Retinal pigment epithelial cell (primary cell): ENCODE measurements at places on chromosomes 4 and X.

- DNase-seq = no peak
These were observed 561.4 kb downstream of the ZIC3 start for GRCh38 chrX:138127314-138127713.

DNA sequence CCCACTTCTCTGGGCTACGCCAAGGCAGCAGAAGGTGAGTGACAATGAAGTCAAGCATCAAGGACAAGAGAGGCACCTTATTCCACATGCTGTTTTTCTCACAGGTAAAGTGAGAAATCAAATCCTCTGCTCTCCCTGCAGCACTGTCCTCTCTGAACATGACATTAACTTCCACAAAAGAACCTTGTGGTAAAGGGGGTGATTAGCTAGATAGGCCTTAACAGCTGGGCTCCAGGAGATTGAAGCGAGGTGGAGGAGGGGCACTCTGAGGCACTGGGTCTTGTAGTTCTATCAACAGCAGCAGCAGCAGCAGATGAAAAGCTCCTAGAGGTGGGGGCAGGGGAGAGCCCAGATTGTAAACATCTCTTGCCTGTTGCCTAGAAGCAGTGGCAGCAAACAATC lies 96.8 kb upstream of the CXXC4 start:
- peak; percentile 24 for DNase-seq

GRCh38 chr4:109559625-109559982 lies 442 bp upstream of the MCUB start:
- DNase-seq = no peak

DNA sequence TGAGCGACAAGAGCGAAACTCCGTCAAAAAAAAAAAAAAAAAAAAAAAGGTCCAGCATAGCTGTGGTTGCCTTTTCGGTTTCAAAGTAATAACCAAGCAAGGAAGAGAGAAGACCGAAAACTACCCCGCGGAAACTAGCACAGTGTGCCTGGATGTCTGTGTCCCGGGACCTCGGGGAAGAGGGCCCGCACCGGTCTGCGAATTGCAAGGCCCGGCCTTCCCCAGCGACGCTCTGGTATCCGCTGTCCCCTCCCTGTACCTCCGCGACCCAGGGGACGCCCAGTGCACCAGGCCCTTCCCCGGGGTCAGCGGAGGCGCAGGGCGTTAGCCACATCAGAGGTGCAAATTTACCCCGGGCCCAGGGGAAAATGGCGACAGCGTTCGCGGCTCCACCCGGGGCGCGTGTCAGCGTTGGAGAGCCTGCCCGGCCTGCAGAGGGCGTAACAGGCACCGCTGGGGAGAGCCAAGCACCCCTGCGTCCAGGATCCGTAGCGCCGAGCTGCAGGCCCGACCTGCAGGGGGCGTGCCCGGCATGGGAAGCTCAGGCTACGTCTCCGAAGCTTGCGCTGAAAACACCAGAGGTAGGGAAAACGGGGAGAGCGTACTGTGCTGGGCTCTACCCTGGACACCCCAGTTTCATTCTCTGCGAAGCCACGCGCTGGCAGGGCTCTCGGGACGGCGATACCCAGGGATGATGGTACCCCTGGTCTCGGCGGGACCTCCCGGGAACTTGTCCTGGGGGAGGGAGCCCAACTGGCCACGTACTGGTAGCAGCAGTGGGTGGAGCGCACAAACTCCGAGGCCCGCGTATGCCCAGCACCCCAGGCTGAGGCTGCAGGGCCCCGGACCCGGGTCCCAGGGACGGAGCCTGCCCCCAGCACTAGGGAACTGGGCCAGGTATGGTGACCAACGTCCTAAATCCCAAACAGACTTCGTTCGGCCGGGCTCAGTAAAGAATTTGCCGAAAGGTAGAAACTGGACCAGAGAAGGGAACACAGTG lies 16.2 kb downstream of the NKX6-1 start:
- no peak for DNase-seq

GRCh38 chrX:63784346-63784901 lies 590 bp downstream of the ARHGEF9 start:
- DNase-seq = no peak

GRCh38 chr4:113064244-113064643 lies 14.8 kb downstream of the ANK2 start:
- DNase-seq = peak; percentile 75

GRCh38 chrX:1468250-1468772 lies 15.6 kb upstream of the ASMTL start:
- DNase-seq = no peak

- DNase-seq = no peak
These were observed 158.3 kb downstream of the CPE start for GRCh38 chr4:165537028-165537648.

GRCh38 chrX:77342004-77342403 lies 105.2 kb upstream of the FGF16 start:
- DNase-seq = no peak

GRCh38 chrX:141936080-141936479 lies 32.4 kb downstream of the MAGEC1 start:
- no peak for DNase-seq

- DNase-seq = no peak
These were observed 186.9 kb downstream of the STK32B start for GRCh38 chr4:5238173-5238572.

DNA sequence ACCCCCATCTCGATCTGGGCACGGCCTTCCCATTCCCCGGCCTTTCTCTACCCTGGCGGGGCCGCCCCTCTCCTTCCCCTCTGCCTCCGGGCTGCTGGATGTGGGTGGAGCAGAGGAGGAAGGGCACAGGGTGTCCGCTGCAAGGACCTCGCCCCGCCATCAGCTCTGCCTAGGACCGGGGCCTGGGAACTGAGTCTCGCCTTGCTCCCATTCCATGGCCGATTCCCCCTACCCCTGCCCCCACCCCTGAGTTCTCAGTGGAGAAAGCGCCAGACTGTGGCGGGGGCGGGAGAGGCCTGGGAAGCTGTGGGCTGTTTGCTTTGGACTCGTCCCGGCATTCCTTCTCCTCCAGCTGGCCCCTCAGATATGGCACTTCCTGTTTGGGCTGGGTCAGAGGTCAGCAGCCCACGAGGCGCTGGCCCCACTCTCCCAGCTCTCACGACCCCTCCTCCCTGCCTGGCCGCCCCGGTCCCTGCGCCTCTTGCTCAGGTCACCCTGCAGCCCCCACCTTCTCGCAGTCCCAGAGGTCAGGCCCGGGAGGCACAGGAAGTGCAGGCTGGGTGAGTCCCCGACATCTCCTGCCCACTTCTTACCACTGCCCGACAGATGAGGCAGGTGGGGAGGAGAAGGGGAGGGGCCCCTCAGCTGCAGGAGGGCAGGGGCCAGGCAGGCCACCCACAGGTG lies 6.4 kb upstream of the BGN start:
- DNase-seq = no peak

GRCh38 chr4:2441393-2442174 lies 22.8 kb downstream of the CFAP99 start:
- DNase-seq = peak; percentile 37
